NCI-H1105 (cell line): ENCODE measurements at places on chromosomes 1 and 21.

- no peak for DNase-seq
Measured at GRCh38 chr1:204343247-204343646, 16.5 kb downstream of the PLEKHA6 start.

DNA sequence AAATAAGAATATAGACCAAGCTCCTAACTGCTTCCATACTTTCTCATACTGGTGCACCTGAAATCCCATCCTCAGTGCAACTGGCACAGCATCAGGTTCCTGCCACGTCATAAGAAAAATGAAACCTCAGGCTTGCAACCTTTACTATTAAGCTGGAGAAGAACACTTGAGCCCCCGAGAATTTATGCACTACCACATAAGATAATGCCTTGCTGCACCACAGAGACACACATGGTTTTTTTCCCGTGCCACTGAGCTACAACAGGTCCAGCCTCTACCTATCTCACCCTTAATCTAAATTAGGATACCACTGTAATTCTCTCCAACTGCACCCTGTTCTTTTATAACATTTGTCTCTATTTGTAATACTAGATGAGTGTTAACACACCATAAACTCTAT lies 174.5 kb downstream of the DENND1B start:
- no peak for DNase-seq

- no peak for DNase-seq
Measured at GRCh38 chr1:233491953-233492620, 121.8 kb upstream of the KCNK1 start.

DNA sequence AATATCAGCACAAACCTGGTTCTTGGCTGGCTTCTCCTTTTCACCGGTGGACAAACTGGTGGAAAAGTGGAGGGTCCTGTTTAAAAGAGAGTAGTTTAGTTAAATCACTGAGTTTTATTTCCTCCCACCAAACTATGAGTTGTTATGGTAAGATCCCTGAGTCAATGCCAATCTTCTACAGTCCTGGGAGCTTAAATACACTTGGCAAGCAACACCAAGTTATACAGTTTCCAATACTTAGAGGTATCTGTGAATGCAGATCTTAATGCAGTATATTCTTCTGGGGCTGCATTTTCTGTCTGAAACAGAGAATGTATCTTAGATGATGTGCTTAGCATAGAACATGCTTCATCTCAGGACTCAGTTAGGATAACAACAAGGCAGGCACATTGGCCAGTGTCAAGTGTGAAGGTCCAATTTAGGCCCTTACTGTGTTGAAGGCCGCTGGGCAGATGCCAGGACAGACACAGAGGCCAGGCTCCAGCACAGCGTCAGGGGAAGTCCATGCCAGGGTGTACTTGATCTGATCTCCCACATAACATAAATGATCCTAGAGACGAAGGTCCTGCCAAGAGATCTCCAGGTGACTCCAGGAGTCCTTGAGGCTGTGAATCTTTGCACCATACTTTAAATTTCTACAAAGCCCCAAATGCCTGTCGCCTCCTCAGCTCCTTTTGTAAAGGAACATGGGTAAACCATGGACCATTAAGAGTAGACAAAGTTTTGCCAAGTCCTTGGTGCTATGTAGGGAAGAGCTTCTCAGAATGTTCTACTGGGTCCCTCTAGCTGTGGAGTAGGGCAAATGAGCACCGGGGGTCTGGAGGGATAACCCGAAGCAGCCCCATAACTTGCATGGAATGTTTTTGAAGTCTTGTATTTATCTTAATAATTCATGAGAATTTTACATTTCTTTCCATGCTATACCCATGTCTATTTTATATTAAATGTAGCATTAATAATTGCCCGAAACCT lies 76.8 kb downstream of the KCNJ15 start:
- no peak for DNase-seq

DNA sequence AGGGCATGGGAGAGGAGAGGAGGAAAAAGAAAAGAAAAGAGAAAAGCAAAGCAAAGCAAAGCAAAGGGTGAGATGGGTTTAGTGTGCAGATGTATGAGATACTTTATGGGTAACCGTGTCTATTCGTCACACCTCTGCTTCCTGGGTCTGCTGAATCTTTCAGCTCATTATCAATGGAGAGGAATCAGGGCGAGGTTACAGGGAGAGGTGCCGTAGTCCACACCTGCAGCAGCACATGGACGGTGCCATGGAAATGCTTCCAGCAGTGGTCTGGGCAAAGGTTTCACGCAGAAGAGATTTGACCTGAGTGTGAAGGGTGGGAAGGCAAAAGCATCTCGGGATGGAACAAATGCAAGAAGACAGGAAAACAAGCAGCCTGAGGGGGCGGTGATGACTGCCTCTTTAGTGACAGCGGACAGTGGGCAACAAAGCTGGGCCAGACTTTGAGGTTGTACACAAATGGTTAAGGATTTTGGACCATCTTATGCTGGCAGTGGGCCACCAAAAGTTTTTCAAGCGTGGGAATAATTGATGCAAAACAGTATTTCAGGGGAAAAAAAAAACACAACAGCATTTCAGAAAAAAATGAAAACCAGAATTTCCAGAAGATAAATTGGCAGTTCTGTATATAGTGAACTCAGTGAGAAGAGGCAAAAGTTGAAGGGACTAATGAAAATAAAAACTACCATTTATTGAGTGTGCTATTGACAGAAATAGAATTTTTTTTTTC lies 19.5 kb upstream of the SRP9 start:
- DNase-seq: no peak

- DNase-seq: peak; percentile 9
Measured at GRCh38 chr1:222784916-222785315, 29.9 kb upstream of the DISP1 start.

DNA sequence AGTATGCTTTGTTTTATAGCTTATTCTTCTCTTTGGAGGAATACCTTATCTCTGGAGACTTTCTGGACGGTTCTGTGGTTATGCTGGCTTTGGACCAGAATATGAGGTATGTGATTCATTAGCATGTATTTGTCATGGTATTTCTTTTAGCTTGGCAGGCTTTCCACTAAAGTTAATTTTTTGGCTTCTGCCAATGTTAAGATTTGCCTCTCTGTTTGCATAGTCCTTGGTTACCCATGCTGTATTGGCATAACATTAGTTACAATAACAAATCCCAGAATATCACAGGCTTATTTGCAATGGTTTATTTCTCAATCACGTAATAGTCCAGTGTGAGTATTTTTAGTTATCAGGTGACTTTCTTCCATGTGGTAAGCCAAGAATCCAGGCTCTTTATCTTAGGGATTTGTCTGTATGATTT lies 9.7 kb downstream of the ZMPSTE24 start:
- DNase-seq: no peak

GRCh38 chr1:230308039-230308438 lies 118.1 kb downstream of the PGBD5 start:
- no peak for DNase-seq

DNA sequence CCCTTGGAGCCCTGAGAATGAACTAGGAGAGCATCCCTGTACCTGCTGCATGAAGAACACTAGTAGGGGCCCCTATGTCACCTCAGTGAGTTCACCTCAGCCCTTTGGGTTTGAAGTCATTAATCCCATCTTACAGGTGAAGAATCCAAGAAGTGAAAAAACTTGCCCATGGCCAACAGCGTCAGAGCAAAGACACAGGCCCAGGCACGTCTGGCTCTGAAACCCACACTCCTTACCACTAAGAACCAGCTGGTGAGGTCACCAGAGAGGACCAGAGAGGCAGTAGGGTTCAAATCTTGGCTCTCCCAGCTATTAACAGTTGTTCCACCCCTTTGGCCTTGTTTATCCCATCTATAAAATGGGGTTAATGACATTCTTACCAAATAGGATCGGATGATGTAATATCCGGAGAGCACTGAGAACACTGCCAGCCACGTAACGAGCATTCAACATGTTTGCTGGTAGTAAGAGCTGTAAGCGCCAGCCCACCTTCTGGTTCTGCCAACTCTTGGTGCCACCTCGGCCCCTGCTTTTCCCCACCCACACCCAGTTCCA lies 8.8 kb downstream of the MATN1 start:
- DNase-seq: no peak

DNA sequence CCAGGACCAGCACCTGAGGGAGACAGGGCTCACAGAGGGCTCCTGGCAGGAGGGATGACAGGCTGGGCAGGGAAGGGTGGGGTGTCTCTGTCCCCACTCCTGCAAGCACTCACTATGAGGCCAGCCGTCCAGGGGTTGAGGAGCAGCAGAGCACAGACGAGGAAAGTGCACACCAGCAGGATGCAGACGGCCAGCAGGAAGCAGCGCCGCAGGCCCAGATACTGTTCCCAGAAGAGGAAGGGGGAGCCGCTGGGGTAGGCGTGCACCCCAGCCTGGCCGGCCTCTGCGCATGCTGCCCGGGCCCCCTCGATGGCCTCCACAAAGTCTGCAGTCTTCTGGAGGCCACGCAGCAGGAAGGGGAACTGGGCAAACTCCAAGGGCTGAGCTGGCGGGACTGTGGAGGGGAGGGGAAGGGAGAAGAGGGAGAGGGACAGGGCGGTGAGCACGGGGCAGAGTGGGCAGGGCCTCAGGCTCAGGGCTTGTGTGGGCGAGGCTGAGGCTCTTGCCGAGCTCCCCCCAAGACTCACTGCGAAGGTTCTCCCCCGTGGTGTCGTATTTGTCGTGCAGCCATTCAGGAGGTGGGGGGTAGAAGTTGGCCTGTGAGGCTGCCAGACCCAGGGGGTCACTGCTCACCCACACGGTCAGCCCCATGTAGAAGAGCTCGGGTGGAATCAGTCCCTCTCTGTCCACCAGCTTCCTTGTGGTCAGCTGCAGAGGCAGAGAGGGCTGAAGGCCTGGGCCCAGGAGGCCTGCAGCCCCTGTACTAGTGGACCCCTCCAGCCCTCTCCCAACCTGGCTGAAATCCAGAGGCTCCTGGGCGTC lies 16.5 kb downstream of the PTCH2 start:
- no peak for DNase-seq

DNA sequence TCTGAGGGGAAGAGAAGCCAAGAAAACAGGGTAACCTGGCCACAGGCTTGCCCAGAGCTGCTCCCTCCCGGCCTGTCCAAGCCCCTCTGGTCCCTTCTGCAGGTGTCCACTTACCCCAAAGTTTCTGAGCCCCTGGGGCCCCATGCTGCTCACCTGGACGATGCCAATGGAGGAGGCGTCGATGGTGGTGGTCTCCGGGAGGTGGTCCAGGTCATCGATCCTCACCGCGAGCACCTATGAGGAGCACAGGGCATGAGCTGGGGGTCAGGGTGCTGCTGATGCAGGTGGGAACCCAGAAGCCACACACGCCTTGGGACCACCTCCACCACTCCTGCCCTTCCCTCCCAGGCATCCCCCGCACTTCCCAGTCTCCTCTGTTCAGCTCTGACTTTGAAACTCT lies 37.5 kb upstream of the RIPK4 start:
- no peak for DNase-seq

GRCh38 chr1:207922554-207922953 lies 11.6 kb upstream of the CD34 start:
- no peak for DNase-seq

DNA sequence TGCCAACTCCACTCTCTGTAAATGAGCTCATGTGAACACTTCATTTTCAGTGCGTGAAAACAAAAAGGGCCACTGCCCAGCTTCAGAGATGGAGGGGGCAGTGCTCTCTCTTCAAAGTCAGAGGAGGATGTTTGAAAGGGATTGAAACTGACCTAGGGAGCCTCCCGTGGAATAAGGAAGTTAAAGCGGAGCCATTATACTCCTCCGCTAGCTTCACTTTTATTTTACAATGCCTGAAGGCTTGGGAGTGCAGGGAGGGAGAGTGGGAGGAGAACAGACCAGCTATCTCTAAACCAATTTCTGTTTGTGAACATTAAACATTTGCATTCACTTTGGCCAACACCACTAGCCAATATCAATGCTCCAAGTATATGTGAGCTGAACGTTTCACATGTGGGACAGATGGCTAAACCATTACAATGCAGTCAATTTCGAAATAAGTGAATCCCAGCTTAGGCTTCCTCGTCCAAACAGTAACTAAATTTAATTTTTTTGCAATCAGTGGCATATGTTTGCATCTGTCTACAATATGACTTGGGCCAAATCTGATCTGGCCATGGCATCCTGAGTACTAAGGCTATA lies 126.9 kb downstream of the ESRRG start:
- no peak for DNase-seq

- no peak for DNase-seq
Measured at GRCh38 chr1:1123581-1124507, 8.0 kb upstream of the C1orf159 start.

DNA sequence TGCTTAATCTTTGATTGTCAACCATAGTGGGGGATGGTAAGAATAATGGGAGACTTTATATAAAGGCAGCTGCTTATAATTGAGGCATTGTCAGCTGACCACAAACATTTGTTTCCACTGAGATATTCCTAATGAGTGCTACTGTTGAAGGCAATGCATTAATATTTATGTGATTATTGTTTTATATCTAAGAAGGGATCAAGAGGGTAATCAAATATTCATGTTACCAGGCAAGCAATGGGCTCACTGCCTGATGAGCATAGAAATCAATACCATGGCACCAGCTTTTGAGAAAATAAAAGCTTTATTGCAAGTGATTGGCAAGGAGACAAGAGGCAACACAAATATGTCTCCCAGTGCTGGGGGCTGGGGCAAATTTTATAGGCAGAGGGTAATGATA lies 706.7 kb upstream of the ADAMTS5 start:
- no peak for DNase-seq

GRCh38 chr1:4093856-4094565 lies 193.9 kb upstream of the C1orf174 start:
- DNase-seq: no peak

GRCh38 chr1:20615946-20616846 lies 17.1 kb upstream of the PINK1 start:
- no peak for DNase-seq

DNA sequence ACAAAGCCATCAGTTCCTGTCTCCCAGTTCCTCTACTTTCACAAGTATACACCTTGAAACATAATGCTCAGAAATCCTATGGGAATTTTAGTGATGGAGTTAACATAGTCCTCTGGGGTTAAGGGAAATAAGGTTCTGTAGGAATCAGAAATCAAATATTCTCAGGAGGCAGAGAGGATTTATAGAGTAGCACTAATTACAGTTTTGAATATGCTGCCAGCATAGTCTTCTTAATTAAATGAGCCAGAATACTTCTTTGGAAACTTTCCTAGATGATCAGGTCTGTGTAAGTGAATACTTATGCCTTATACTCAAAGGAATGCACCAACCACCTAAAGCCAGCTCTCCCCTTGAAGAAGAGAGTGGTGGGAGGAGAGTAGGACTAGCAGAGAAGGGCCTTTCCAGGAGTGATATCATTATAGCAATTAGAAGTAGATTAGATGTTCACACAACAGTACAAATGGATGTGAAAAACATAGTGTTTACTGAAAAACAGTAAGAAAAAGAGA lies 31.4 kb upstream of the DIRAS3 start:
- DNase-seq: no peak

- DNase-seq: no peak
Measured at GRCh38 chr1:179881642-179882252, 338 bp upstream of the TOR1AIP1 start.

- no peak for DNase-seq
Measured at GRCh38 chr1:2091611-2092604, 41.7 kb downstream of the PRKCZ start.
